ENCODE measurements at places on chromosomes 16 and 17.
A peak's percentile ranks its signal among the peaks of the same experiment; 100 is the strongest.

DNA sequence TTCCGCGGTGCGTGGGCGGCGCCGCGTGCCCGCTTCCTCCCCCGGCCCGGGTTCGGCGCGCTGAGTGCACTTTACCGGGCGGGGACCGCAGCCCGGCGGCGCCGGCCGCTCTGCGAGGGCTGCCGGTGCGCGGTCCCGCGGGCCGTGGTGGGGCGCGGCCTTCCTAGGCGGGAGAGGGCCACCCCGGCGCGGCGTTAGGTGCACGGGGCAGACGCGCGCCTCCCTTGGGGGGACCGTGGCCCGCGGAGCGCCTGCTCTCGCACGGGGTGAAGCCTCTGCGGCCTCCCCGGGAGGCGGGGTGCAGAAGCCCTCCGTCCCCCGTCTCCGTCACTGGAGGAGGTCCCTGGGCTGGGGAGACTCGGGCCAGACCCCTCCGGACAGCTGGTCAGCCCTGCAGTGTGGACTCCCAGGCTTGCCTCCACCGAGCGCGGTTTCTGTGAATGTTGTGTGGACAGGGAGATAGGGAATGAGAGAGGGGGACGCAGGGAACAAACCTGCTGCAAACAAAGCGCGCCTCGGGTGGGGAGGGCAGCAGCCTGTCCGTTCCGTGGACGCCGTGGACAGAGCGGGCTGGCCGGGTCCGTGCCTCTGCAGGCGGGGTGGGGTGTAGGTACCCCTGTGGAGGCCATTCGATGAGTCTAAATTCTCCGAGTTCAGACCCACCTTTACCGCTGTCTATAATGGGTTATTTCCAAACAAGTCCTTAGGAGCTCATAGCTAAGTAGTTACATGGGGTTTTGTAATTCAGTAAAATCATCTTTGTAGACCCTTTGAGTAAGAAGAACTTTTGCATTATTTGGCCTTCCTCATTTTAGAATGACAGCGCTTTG is 721 bp downstream of the TBCD start:
- peak; percentile 29 for DNase-seq

GRCh38 chr16:48276102-48276501 is 28.8 kb upstream of the ABCC11 start:
- DNase-seq, result peak; percentile 22

DNA sequence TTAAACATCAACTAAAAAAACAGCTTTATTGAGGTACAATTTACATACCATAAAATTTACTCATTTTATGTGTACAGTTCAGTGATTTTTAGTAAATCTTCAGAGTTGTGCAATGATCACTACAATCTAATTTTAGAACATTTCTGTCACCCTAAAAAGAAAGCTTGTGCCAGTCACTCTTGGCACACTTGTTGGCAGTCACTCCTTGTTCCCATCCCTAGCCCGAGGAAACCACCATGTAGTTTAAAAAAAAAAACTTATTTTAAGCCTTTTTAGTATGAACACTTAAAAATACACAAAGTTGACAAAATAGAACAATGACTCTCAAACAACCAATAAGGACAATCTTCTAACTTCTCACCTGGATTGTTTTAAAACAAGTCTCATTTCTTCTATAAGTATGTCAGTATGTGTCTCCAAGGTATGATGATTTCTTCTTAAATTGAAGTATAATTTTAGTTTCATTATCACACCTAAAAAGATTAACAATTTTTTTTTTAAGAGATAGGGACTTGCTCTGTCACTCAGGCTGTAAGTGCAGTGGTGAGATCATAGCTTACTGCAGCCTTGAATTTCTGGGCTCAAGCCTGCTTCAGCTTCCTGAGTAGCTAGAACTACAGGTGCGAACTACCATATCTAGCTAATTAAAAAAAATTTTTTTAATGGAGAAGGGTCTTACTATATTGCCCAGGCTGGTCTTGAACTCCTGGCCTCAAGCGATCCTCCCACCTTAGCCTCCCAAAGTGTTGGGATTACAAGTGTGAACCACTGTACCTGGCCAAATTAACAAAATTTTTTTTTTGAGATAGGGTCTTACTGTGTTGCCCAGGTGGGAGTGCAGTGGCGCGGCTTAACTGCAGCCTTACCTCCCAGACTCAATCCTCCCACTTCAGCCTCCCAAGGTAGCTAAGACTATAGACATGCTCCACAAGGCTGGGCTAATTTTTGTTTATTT is 53.2 kb downstream of the PPM1E start:
- no peak for DNase-seq

- no peak for DNase-seq
Observed at GRCh38 chr17:17034026-17034425, 8.2 kb upstream of the MPRIP start.

- no peak for DNase-seq
Observed at GRCh38 chr17:44948315-44948795, 782 bp upstream of the KIF18B start.

DNA sequence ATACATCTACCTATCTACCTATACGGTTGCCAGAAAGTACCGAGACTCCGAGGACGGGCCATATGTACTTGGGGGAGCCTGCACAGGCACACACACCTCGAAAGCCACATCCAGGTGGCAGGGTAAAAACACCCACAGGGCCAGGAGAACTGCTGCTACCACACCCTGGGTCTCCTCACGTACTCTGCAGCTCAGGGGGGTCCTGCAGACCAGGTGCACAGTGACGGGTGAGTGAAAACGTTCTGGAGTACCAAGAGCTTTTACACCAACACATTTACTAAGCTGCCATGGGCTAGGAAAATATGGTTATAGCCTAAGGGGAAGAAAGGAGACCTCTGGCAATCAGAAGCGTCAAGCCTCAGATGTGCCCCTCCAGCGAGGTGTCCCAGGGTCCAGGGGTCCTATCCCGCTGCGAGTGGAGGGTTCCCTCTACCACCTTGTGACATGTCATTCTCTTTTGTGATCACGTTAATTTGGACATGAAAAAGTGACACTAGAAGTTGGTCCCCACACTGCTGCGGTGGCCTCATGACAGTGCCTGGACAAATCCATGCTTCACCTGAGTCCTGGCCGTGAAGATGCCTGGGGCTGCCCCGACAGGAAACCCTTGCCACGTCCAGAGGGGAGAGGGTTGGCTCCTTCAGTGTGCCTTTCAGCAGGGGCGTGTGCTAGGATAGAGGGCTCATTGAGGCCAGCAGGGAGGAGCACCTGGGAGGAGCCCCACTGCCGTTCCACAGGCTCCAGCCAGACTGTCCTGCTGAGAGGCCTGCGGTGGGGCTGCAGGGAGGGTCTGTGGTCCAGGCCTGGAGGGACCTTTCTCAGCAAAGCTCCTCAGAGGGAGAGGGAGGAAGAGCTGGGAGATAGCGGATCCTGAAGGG is 1.8 kb downstream of the CANT1 start:
- no peak for DNase-seq

GRCh38 chr16:82136956-82137821 is 32.8 kb downstream of the MPHOSPH6 start:
- DNase-seq, result no peak

All from body of pancreas (tissue), 4 donors.